Stomach (tissue), 19 donors: ENCODE measurements at places on chromosomes 2 and 18. TPM values are rescaled to one million over a fixed set of nuclear protein-coding genes. Genes with fewer than 3 reads are reported as not detected.
A peak's percentile ranks its signal among the peaks of the same experiment; 100 is the strongest.

Gene RTP5
- 0.43 TPM for total RNA-seq

Gene SLC5A7
- total RNA-seq, result not detected

Gene GALNT5
- 27.5 TPM for total RNA-seq

Gene ARID5A
- 26.8 TPM for total RNA-seq

Gene MAPRE3
- 9.9 TPM for total RNA-seq

Gene CDH7
- total RNA-seq, result not detected

Gene ARHGAP25
- 17.1 TPM for total RNA-seq

Gene NLRC4
- total RNA-seq, result 0.92 TPM

Gene UGT1A4
- total RNA-seq, result not detected

GRCh38 chr2:48870503-48870902 is 115.0 kb upstream of the LHCGR start:
- H3K4me1 ChIP-seq, result no peaks in the 10 kb centered on the region
- DNase-seq, result peak; percentile 41
- no peak overlapping the region for H3K4me3 ChIP-seq
- H3K27ac ChIP-seq, result no peak overlapping the region
- no peaks in the 10 kb centered on the region for H3K36me3 ChIP-seq

DNA sequence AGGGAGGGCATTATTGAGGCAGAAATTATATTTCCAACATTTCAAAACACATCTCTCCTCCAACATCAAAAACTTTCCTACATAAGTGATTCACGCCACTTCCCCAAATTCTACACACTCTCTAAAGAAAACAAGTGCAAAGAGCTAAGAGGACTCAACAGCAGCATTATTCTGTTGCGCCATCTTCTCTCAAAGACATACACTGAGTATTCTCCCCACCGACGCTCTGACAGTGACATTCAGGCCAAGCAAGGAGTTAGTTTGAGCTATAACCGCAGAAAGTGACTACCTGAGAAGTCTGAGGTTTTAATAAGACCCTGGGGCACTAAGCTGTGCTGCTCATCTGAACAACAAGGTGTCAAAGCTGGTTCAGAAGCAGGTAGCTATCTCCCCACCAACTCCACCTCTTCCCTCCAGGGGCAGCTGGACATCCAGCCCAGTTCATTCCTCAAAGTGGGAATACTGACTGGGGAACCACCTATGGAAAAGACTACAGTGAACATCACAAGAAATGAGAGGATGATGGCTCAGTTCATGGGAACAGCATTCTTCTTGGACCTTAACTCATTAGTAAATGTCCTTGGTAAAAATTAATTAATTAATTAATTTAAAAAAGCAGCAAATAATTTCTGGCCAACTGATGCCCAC is 309.5 kb upstream of the CCDC68 start:
- no peak for DNase-seq
- no peak overlapping the region for H3K27ac ChIP-seq
- H3K4me3 ChIP-seq, result no peak overlapping the region
- no peaks in the 10 kb centered on the region for H3K36me3 ChIP-seq
- peaks cover 44% of the 10 kb centered on the region for H3K4me1 ChIP-seq

DNA sequence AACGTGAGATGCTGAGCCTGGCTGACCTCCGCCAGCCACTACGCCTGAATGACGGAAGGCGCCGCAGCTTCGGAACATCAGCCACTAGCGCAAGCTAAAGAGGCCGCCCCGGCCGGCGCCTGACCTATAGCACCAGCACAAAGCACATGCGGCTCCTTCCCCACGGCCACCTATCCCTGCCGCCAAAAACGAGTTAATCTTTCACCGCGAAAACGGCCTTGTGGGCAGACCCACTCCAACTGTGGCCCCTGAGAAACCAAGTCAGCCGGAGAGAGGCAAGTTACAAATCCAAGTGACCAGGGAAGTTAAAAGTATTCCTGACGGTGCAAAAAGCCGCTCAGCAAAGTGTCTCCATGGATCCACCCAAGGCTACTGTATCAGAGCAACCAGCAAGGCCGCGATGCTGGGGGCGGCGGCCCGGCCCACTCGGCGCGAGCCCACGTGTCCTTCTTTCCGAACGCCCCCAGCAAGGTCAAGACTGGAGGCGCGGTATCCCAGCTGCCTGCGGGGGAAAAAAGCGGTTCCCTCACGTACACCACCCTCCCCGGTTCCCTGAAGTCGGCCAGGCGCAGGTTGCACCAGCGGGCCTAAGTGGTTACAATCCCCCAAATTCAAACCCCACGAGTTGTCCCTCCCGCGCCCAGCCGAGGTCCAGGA is 575 bp downstream of the HSPD1 start:
- H3K36me3 ChIP-seq, result peaks cover 43% of the 10 kb centered on the region
- H3K4me1 ChIP-seq, result peaks cover 40% of the 10 kb centered on the region
- no peaks in the 10 kb centered on the region for H3K27me3 ChIP-seq
- DNase-seq, result peak; percentile 75

DNA sequence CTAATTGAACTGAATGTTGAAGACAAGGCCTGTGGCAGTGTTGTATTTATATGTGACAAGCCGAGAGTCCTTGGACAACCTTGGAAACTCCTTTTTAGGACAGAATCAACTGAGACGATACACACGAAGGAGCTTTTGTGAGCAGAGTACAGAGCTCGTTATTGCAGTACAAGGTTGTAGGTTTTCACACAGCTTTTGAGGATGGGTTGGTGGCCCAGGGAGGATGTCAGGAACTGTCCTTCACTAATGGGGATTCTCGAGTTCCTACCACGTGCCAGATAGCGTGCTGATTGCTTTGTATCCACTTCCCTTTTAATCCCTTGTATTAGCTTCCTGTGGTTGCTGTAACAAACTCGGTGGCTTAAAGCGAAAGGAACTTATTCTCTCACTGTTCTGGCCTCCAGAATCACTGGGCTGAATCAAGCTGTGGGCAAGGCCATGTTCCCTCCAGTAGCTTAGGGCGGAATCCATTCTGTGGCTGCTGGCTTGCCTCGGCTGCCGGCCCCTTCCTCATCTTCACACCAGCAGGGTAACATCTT is 20.2 kb downstream of the INPP4A start:
- peak; percentile 57 for DNase-seq
- no peaks in the 10 kb centered on the region for H3K36me3 ChIP-seq
- peak overlapping the region; percentile 77 for H3K27ac ChIP-seq

DNA sequence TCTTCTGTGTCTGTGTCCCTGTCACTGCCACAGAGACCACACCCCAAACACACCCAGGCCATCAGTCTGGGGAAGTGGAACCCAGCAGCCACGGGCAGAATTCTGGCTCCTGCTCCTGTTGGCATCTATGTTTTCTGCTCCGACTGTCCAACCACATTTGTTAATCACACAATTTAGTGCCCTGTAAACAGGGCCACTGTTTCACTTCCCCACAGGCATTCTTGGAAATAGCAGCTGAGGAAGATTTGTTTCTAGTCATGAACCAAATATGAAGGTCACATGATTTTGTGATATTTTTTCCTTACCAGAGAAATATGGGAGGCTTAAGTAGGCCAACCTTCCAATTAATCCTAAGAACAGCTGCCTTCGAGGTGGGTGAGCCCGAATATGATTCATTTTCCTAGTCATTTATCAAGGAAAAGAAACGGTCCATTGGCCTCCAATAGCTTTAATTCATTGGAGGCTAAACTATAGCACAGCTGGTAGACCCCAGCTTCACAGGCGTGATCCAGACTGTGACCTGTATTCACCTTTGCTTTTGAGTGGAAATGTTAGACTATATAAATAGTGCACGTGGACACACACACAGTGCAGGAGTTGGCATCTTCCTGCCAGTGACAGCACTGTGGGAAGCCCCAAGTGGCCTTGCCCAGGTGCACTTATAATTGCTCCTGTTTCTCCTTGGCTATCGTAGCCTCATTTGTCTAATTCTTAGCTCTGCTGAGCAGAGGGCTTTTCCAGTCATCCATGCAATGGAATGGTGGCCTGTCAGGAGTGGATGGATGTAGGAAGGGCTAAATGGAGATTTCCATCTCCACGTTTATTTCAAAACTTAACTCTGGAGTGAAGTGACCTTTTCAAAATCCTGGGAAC is 267.9 kb downstream of the LPIN1 start:
- no peak overlapping the region for H3K4me3 ChIP-seq
- H3K27ac ChIP-seq, result no peak overlapping the region
- no peaks in the 10 kb centered on the region for H3K4me1 ChIP-seq

DNA sequence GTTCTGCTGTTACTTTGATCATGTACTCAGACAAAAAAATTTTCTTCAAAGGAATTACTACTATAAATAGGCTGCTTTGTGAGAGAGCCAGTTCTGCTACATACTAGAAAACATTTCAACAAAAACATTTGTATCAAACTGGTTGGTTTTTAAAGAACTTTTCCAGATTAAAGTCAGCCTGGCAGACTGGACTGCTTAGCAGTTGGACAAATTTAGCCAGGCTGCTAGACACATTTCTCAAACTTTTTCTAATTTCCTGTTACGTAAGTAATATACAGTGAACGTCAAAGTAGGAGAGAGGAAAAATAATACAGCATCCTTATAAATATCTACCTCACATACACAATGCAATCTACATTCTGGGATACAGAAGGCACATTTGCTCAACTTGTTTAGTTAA is 109.5 kb downstream of the SP3 start:
- H3K36me3 ChIP-seq, result no peaks in the 10 kb centered on the region
- H3K4me1 ChIP-seq, result no peaks in the 10 kb centered on the region
- no peak for DNase-seq
- H3K4me3 ChIP-seq, result no peak overlapping the region
- H3K27ac ChIP-seq, result no peak overlapping the region

- H3K36me3 ChIP-seq, result no peaks in the 10 kb centered on the region
- no peaks in the 10 kb centered on the region for H3K27me3 ChIP-seq
- H3K4me3 ChIP-seq, result no peak overlapping the region
- H3K27ac ChIP-seq, result no peak overlapping the region
These were observed 254.3 kb downstream of the METTL4 start for GRCh38 chr18:2316751-2317696.

DNA sequence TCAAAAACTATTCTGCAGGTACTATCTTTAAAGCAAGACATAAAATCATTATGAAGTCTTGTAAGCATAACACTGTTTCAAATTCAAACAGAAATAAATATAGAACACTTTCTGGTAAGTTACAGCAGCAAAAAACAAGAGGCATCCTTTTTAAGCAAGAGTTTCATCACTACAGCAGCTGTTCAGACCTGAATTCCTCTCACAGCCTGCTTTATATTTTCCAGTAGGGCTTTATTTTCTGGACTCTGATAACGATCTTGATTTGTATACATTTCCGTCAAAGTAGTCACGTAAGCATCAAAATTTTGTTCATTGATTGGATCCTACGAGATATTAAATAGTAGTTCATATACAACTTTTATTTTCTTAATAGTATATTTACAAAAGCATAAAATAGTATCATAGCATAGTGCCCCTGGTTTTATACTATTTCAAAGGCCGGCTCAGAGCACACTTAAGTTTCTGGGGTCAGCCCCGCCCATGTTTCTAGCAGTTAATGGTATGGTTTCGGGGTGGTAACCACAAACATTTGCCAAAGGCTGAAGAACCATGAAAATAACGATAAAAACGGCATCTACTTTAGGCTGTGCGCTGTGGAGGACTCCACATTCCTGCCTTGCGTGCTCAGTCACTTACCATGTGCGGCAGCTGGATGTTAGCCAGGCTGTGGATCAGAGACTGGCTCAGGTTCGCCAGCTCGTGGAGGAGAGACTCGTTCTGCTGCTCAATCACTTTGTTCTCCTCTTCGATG is 47.5 kb upstream of the PXDN start:
- no peak overlapping the region for H3K27ac ChIP-seq
- H3K4me3 ChIP-seq, result no peak overlapping the region
- H3K36me3 ChIP-seq, result no peaks in the 10 kb centered on the region
- H3K4me1 ChIP-seq, result peaks cover 10% of the 10 kb centered on the region
- H3K27me3 ChIP-seq, result no peaks in the 10 kb centered on the region

DNA sequence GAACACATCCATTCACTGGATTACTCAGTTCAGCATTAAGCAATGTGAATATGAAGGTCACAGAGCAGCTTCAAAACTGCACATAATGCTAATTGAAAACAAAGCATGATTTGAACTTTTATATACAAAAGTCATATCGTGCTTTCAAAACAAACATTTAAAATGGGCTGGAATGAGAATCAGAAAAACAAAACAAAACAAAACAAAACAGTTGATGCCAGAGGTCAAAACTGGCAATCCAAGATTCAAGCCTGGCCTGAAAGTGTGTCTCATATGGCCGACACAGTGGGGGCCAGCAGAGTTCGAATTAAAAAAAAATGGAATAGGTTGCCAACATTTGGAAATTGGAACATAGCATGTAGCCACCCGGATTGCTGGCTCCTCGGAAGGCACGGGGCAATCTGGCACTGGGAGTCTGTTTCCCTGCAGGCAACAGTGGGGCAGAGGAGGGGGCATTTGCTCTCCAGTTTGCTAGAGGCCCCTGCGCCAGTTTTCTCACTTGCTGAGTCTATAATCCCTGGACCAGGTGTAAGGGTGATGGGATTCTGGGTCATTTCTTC is 294.4 kb downstream of the ZNF521 start:
- H3K4me3 ChIP-seq, result no peak overlapping the region
- H3K27ac ChIP-seq, result no peak overlapping the region
- no peaks in the 10 kb centered on the region for H3K36me3 ChIP-seq
- H3K4me1 ChIP-seq, result no peaks in the 10 kb centered on the region
- H3K27me3 ChIP-seq, result no peaks in the 10 kb centered on the region
- DNase-seq, result no peak

DNA sequence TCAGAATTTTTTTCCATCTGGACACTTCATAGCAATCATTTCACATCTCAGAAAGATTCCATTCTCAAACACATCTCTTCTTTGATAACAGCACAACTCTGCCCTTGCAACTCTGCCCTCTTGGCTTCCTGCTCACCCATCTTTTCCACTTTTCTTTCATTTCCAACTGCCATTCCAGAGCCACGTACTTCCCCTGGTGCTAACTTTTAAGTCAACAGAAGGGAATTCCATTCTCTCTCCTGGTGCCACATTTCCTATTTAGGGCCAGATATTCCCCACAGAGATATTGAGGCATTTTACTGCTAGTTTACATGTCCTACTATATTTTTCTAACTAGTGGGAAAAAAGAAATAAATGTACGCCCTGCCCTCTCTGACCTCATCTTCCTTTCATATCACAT is 590.2 kb downstream of the ARHGAP15 start:
- no peak overlapping the region for H3K4me3 ChIP-seq
- H3K27me3 ChIP-seq, result no peaks in the 10 kb centered on the region
- H3K36me3 ChIP-seq, result no peaks in the 10 kb centered on the region
- H3K4me1 ChIP-seq, result peaks cover 33% of the 10 kb centered on the region
- DNase-seq, result no peak

- no peak for DNase-seq
- H3K4me1 ChIP-seq, result peaks cover 17% of the 10 kb centered on the region
These were observed 33.9 kb downstream of the ZNF516 start for GRCh38 chr18:76461148-76461547.

GRCh38 chr18:54209471-54210180 is 14.8 kb downstream of the MBD2 start:
- peak overlapping the region; percentile 40 for H3K27ac ChIP-seq
- H3K27me3 ChIP-seq, result no peaks in the 10 kb centered on the region
- H3K4me3 ChIP-seq, result no peak overlapping the region
- H3K4me1 ChIP-seq, result peaks cover 23% of the 10 kb centered on the region
- H3K36me3 ChIP-seq, result peaks cover 4% of the 10 kb centered on the region
- no peak for DNase-seq

DNA sequence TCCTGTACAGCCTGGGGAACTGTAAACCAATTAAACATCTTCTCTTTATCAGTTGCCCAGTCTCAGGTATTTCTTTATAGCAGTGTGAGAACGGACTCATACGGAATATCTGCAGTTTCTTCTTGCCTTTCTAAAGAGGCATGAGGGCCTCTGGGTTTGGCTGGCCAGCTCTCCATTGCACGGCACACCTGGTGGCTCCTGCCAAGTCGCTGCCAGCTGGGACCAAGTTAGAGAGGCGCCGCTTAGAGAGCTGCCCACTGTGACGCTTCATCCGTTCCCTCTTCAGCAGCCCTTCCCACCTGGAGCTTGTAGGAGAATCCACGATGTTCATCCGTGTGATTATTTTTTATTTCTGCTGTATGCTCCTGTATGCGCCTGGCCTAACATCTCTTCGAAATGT is 195.4 kb downstream of the TWIST2 start:
- no peak overlapping the region for H3K4me3 ChIP-seq
- DNase-seq, result no peak
- no peaks in the 10 kb centered on the region for H3K27me3 ChIP-seq
- H3K27ac ChIP-seq, result no peak overlapping the region
